ENCODE measurements at places on chromosomes 2 and 18. TPM values are rescaled to one million over a fixed set of nuclear protein-coding genes. Genes with fewer than 3 reads are reported as not detected.
A peak's percentile ranks its signal among the peaks of the same experiment; 100 is the strongest.

The ZNF532 gene
- 56.8 TPM for total RNA-seq

The C2orf78 gene
- not detected for total RNA-seq

The MC5R gene
- total RNA-seq = not detected

The CNDP1 gene
- total RNA-seq = not detected

The HRH4 gene
- not detected for total RNA-seq

The CXCR1 gene
- total RNA-seq = 0.97 TPM

The POTEE gene
- 0.10 TPM for total RNA-seq

The NYAP2 gene
- not detected for total RNA-seq

DNA sequence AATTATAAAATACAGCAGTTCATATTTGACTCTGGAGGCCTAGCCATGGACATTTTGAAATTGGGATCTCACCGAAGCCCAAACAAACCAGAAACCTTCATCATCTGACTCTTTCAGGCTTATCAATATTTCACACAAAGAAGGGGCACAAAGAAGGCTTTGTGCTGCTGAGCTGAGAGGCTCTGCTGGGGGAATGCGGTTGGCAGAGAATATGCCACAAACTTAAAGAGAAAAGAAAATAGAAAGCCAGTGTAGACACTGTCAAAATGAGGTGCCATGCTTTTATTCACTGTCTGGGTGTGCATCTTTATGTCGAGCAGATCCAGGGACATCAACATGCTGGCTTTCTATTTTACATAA lies 162.6 kb downstream of the QPCT start:
- no peak for DNase-seq

GRCh38 chr2:240586919-240587800 lies 626 bp downstream of the CAPN10 start:
- DNase-seq = peak; percentile 57

DNA sequence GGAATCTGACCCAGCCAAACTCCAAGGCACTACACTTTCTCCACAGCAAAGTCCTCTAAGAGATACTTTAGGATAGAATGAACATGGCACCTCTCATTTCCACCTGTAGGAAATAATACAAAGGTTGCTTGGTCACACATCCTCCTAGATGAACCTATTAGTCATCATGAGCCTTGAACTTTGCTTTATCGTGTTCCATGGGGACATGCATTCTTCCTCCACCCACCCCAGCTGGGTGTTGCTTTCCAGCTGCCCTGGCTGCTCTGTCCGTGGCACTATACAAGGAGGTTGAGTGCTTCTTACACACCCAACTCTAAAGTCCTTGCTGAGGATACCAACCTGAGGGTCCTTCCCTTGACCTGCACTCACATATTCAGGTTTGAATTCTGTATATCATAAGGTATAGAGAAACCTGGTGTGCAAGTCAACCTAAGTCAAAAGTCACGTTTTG lies 52.7 kb downstream of the SPRED2 start:
- DNase-seq = no peak

DNA sequence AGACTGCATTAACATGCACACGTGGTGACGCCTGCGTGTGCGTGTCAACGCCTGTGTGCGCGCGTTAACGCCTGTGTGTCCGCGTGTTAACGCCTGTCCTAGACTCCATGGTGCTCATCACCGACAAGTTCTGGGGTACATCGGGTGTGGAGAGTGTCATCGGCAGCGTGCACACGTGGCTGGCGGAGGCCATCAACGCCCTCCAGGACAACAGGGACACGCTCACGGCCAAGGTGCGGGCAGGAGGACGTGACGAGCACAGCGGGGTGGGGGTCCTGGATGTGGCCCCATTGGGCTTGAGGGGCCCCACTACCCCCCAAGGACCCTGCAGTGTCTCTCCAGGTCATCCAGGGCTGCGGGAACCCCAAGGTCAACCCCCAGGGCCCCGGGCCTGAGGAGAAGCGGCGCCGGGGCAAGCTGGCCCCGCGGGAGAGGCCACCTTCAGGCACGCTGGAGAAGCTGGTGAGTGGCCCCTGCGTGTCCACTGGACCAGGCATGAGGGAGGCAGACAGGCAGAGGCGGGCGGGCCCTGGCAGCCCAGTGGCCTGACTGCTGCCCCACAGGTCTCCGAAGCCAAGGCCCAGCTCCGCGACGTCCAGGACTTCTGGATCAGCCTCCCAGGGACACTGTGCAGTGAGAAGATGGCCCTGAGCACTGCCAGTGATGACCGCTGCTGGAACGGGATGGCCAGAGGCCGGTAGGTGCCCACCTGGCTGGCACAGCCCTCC lies 29.2 kb downstream of the GPC1 start:
- peak; percentile 11 for DNase-seq

DNA sequence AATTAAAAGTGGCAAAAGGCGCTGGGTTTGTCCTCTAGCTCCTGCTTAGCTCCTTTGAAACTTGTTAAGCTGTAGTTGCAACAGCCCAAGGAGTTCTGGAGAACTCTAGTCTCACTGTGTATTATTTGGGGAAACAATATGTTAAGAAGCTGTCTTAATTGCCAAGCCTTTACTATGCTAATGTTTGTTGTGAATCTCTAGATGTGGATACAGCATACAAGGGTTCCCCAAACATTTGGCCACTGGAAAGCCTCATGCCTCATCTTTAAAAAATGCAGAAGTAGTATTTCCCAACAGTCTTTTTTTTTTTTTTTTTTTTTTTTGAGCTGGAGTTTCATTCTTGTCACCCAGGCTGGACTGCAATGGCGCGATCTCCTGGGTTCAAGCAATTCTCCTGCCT lies 236.7 kb downstream of the PRKCE start:
- DNase-seq = no peak

GRCh38 chr18:12842459-12843380 lies 41.3 kb downstream of the PTPN2 start:
- DNase-seq = no peak

GRCh38 chr2:232113821-232114220 lies 152.3 kb downstream of the DIS3L2 start:
- no peak for DNase-seq

DNA sequence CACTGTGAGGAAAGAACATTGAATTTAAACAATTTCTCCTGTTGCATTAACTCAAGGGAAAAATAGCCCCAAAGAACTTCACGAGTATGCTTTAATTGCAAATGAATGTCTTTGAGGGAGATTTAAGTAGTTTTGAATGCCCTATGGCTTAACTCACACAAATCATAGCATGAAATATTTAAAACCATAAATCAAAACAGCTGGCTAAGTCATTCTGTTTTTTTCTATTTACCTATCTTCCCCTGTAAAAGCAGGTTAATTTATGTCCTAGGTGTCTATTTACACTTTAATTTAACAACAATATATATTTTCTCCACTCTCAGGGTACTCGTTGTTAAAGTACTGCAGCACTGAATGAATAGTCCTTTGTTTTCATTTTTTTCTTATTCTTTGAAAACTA lies 118.8 kb upstream of the PIEZO2 start:
- DNase-seq = no peak

- DNase-seq = no peak
Measured at GRCh38 chr2:217360781-217361482, 501.1 kb upstream of the TNP1 start.

- DNase-seq = no peak
Measured at GRCh38 chr2:106708209-106708608, 177.8 kb downstream of the ST6GAL2 start.

DNA sequence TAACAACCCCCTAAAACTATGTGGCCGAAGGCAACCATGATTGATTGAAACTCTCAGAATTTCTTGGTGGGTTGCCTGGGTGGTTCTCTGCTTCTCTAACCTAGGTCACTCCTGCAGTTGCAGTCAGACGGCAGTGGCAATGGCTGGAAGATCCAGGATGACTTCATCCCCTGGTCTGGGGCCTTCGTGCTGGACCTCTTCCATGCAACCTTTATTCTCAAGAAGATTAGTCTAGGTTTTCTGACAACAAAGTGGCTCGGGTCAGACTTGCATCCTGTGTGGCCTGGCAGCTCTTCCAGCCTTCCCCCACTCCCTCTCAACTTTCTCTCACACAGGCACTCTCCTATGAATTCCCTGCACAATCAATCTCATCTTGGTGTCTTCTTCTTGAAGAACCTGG lies 76.4 kb downstream of the METTL4 start:
- DNase-seq = no peak

GRCh38 chr2:168466190-168466737 lies 10.2 kb downstream of the CERS6 start:
- DNase-seq = no peak

GRCh38 chr2:39455826-39456225 lies 18.7 kb upstream of the MAP4K3 start:
- DNase-seq = no peak

- no peak for DNase-seq
Measured at GRCh38 chr2:105294844-105295481, 34.6 kb downstream of the TGFBRAP1 start.

GRCh38 chr2:43324259-43325106 lies 98.1 kb upstream of the ZFP36L2 start:
- DNase-seq = peak; percentile 71

GRCh38 chr2:72036173-72036545 lies 111.5 kb downstream of the CYP26B1 start:
- DNase-seq = no peak

DNA sequence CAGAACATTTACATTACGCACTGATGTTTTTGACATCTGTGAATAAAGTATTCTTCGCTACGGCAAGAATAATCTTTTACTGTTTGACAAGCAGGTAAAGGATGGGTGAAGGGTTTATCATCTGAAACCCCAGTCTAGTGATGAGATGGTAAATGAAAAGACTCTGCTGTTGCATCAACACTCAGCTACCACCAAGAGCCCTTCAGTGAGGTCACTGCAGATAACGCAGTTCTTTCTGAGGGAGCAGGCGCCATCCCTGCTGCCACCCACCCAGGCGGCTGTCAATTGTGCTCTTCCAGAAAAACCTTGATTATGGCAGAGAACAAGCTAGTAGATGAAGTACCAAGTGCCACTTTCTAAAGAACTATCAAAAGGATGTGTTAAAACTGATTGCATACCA lies 58.7 kb downstream of the ABCG8 start:
- DNase-seq = no peak

- DNase-seq = no peak
Measured at GRCh38 chr2:218429911-218430692, 11.2 kb downstream of the VIL1 start.

- no peak for DNase-seq
Measured at GRCh38 chr2:144510294-144510991, 9.5 kb downstream of the ZEB2 start.
